ENCODE measurements at places on chromosomes 12 and 14. TPM values are rescaled to one million over a fixed set of nuclear protein-coding genes. Genes with fewer than 3 reads are reported as not detected.

Gene SSPN
- 11.6 TPM for total RNA-seq

Gene CHURC1
- 45.8 TPM for total RNA-seq

Gene ESRRB
- not detected for total RNA-seq

Gene MYL2
- not detected for total RNA-seq

Gene OTUB2
- 0.97 TPM for total RNA-seq

Gene GALNT8
- total RNA-seq: under 0.01 TPM

Gene STX2
- 58.3 TPM for total RNA-seq

Gene PIP4K2C
- 21.3 TPM for total RNA-seq

Gene PELI2
- 5.2 TPM for total RNA-seq

Gene ADAMTS20
- total RNA-seq: under 0.01 TPM

Gene GLS2
- total RNA-seq: not detected

Gene SPIC
- total RNA-seq: not detected

Gene PPM1H
- 2.3 TPM for total RNA-seq

Gene NCKAP5L
- 34.1 TPM for total RNA-seq

Gene ZNF140
- 25.0 TPM for total RNA-seq

Gene MYBPC1
- total RNA-seq: not detected

Gene ADAM21
- total RNA-seq: 0.43 TPM

Gene TSPAN11
- total RNA-seq: 0.32 TPM

Gene ACOT4
- 1.7 TPM for total RNA-seq

Gene RNF212B
- not detected for total RNA-seq

Gene PSMC1
- total RNA-seq: 88.3 TPM

Gene KERA
- not detected for total RNA-seq

Gene GPHB5
- not detected for total RNA-seq

Gene EML5
- 0.86 TPM for total RNA-seq
